ENCODE measurements at places on chromosomes 2 and 18. TPM values are rescaled to one million over a fixed set of nuclear protein-coding genes. Genes with fewer than 3 reads are reported as not detected.

Gene RAX
- not detected for total RNA-seq

Gene USP37
- total RNA-seq: 50.4 TPM

Gene VIT
- total RNA-seq: not detected

Gene C1QL2
- not detected for total RNA-seq

Gene LDLRAD4
- total RNA-seq: 34.5 TPM

Gene POTEE
- 1.1 TPM for total RNA-seq

Gene CROCC2
- total RNA-seq: not detected

Gene SAP130
- total RNA-seq: 30.9 TPM

Gene MYO5B
- 0.12 TPM for total RNA-seq

Gene MROH2A
- total RNA-seq: not detected

Gene CCT4
- total RNA-seq: 381 TPM

Gene LYG1
- 1.5 TPM for total RNA-seq

Gene AFG3L2
- 70.6 TPM for total RNA-seq

Gene ACKR3
- total RNA-seq: 0.42 TPM

Gene NGEF
- total RNA-seq: not detected

Gene POTEI
- not detected for total RNA-seq

Gene CASP10
- total RNA-seq: 15.7 TPM

Gene CHRND
- not detected for total RNA-seq

Gene SLC8A1
- total RNA-seq: 1.8 TPM

Gene PLCL1
- 0.78 TPM for total RNA-seq
